ENCODE measurements at places on chromosomes 7 and 10.

- no peak for DNase-seq
Observed at GRCh38 chr7:152647009-152647408, 28.9 kb downstream of the XRCC2 start.

GRCh38 chr10:681670-682318 is 7.7 kb downstream of the DIP2C start:
- DNase-seq: no peak

GRCh38 chr10:103837370-103838069 is 17.9 kb downstream of the SH3PXD2A start:
- DNase-seq: no peak

DNA sequence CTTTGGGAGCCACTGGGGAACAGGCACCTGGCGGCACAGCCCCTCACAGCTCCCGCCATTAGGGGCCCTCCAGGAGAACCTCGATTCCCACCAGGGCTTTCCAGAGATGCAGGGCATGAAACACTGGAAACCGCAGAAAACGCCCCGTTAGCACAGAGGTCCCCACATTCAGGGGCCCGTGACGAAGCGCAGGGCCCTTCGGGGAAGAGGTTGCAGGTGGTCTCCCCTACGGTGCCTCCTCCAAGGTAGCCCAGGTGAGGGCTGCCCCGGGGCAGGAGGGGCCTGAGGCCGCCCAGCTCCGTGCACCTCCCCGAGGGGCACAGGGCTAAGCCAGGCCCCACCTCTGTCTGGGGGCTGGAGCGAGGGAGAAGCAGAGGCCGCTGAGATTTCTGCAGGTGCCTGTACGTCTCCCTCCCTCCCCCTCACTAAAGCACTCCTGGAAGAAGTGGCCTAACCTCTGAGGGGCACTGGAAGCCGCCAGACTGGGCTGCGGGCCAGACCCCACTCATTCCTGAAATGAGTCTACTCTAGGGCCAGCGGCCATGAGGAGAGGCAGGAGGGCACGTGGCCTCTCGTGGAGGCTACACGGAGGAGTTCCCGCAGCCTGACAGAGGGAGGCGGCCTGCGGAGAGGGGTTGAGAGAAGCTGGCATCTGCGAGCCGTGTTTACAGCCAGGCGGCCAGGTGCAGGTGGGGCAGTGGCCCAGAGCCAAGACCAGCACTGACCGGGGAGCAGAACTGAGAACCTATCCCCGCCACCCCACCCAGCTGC is 6.9 kb downstream of the PDGFA start:
- DNase-seq: no peak

DNA sequence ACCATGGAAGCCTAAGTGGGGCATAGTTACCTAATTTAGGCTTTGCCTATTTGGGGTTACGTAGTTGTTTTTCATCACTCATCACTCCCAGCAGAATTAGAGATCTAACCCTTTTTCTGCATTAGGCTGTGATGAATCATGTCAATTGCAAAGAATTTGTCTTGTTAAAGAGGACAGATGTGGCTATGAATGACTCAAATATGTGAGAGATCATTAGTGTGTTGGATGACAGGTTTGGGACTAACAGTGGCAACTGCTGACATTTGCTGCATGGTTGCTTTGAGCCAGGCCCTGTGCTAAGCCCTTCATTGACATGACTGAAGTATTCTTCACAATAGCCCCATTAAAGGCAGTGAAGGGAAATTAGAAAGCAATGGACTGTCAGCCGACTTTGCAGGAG is 83.4 kb upstream of the BMPER start:
- DNase-seq: no peak

GRCh38 chr10:22807238-22807637 is 92.9 kb upstream of the PIP4K2A start:
- DNase-seq: no peak

DNA sequence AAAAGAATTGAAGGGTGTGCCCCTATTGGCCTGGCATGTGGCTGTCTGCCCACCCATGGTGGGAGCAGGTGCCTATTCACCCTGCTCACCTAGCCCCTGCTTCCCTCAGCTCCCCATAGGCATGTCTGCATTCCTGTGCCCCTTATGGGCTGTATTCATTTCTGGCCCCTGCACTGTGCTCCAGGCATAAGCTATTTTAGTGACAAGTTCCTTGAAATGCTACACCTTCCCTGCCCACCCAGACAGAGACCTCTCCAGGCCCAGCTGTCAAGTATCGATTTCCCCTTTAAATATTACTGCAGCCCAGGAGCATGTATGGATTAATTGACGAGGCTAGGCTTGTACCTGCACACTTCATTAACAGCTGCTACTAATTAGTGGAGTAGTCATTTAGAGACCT is 235.4 kb downstream of the RPS24 start:
- DNase-seq: no peak

GRCh38 chr7:7816084-7816483 is 97.7 kb upstream of the RPA3 start:
- no peak for DNase-seq

DNA sequence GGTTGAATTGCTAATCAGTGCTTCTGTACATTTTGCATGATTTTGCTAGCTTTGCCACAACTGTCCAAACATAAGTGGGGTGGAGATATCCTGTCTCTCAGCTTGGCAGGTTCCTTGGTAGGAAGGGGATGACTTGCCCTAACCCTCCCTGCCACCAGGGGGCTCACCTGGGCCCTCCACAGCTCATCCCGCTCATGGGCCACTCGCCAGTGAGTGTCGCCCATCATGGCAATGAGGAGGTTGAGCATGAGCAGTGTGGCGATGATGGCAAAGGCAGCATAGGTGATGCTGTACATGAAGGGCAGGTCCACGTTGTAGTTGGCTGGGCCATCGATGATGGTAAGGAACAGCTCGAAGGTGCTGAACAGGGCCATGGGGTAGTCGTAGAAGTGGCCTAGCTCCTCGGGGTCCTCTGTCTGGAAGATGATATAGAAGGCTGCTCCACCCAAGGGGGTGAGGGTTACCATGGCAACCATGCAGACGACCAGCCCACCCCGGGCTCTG is 12.2 kb downstream of the TRPV6 start:
- DNase-seq: no peak

DNA sequence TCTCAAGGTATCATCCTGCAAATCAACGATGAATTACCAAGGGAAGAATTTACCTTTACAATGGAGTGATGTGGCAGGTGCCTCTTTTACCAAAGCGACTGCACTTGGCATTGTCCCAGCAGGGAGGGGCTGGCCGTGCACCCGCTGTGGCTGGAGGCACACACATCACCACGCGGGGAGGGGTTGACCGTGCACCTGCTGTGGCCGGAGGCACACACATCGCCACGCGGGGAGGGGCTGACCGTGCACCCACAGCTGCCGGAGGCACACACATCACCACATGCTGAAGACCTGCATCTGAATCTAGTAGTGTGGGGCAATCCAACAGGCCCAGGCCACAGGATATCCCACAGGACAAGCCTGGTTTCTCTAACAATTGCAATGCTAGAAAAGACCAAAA is 493.5 kb downstream of the DNAJB6 start:
- DNase-seq: no peak

- no peak for DNase-seq
Observed at GRCh38 chr10:132120200-132120599, 54.5 kb downstream of the JAKMIP3 start.

- DNase-seq: no peak
Observed at GRCh38 chr7:28581351-28581750, 169.0 kb downstream of the CREB5 start.

GRCh38 chr7:158549616-158550393 is 37.8 kb downstream of the PTPRN2 start:
- DNase-seq: no peak
